Mammary microvascular endothelial cell (primary cell): ENCODE measurements at places on chromosomes 5 and 9. TPM values are rescaled to one million over a fixed set of nuclear protein-coding genes. Genes with fewer than 3 reads are reported as not detected.

PCDHGB3 gene
- 0.67 and 1.4 TPM in 2 replicates for total RNA-seq

LRRTM2 gene
- total RNA-seq: 0.44 and 0.47 TPM in 2 replicates

PDE6A gene
- total RNA-seq: 0.05 TPM in 1 of 2 replicates, not detected in the other

KIF3A gene
- total RNA-seq: 5.3 and 6.6 TPM in 2 replicates

RALGDS gene
- total RNA-seq: 26.3 and 30.5 TPM in 2 replicates

MEGF10 gene
- under 0.01 and 0.15 TPM in 2 replicates for total RNA-seq

POC5 gene
- total RNA-seq: 9.1 and 10.0 TPM in 2 replicates

ARHGEF28 gene
- total RNA-seq: 43.8 and 44.7 TPM in 2 replicates

GPR150 gene
- total RNA-seq: 1.5 and 1.9 TPM in 2 replicates

KDM4C gene
- 8.9 and 10.3 TPM in 2 replicates for total RNA-seq

ANKRD34B gene
- not detected in 2 replicates for total RNA-seq

NME5 gene
- total RNA-seq: 0.07 and 0.39 TPM in 2 replicates

PHF24 gene
- total RNA-seq: not detected in 2 replicates

SPEF2 gene
- total RNA-seq: 0.34 and 0.60 TPM in 2 replicates

MCTP1 gene
- total RNA-seq: 104 and 127 TPM in 2 replicates

FBXO4 gene
- 6.1 and 8.9 TPM in 2 replicates for total RNA-seq

CENPK gene
- 21.1 and 31.0 TPM in 2 replicates for total RNA-seq

PCDHA12 gene
- not detected in 2 replicates for total RNA-seq

C8G gene
- total RNA-seq: 0.20 and 0.84 TPM in 2 replicates

LCN15 gene
- total RNA-seq: 1.6 TPM in 1 of 2 replicates, not detected in the other

SNX24 gene
- 6.3 and 8.7 TPM in 2 replicates for total RNA-seq

FKTN gene
- 8.4 and 9.7 TPM in 2 replicates for total RNA-seq

PPP1R26 gene
- total RNA-seq: 5.0 and 6.1 TPM in 2 replicates

ZNF354B gene
- total RNA-seq: 3.8 and 4.1 TPM in 2 replicates

F12 gene
- 0.89 and 1.4 TPM in 2 replicates for total RNA-seq

IGFBPL1 gene
- total RNA-seq: not detected in 2 replicates

DNM1 gene
- not detected in 2 replicates for total RNA-seq

STK32A gene
- 0.07 TPM in 1 of 2 replicates, not detected in the other for total RNA-seq

SPATA31A5 gene
- not detected in 2 replicates for total RNA-seq

SLC4A9 gene
- total RNA-seq: not detected in 2 replicates

GRXCR2 gene
- total RNA-seq: not detected in 2 replicates

S1PR3 gene
- 25.5 and 25.9 TPM in 2 replicates for total RNA-seq

IL31RA gene
- total RNA-seq: 0.53 and 1.4 TPM in 2 replicates

PRDM12 gene
- total RNA-seq: not detected in 2 replicates

SLC24A2 gene
- total RNA-seq: not detected in 2 replicates

RFK gene
- total RNA-seq: 36.7 and 38.7 TPM in 2 replicates

SPINK7 gene
- total RNA-seq: not detected in 2 replicates

PRELID2 gene
- 11.9 and 15.5 TPM in 2 replicates for total RNA-seq

FLT4 gene
- total RNA-seq: 49.0 and 51.0 TPM in 2 replicates

LIX1 gene
- total RNA-seq: not detected in 2 replicates

CRHBP gene
- not detected in 2 replicates for total RNA-seq

SLC45A2 gene
- total RNA-seq: not detected in 2 replicates

NTNG2 gene
- not detected in 2 replicates for total RNA-seq

SLC6A18 gene
- not detected in 2 replicates for total RNA-seq

RUSC2 gene
- total RNA-seq: 44.2 and 47.0 TPM in 2 replicates

SPINK13 gene
- total RNA-seq: not detected in 2 replicates

RLN1 gene
- total RNA-seq: not detected in 2 replicates
